ENCODE measurements at places on chromosomes 3 and 15.

DNA sequence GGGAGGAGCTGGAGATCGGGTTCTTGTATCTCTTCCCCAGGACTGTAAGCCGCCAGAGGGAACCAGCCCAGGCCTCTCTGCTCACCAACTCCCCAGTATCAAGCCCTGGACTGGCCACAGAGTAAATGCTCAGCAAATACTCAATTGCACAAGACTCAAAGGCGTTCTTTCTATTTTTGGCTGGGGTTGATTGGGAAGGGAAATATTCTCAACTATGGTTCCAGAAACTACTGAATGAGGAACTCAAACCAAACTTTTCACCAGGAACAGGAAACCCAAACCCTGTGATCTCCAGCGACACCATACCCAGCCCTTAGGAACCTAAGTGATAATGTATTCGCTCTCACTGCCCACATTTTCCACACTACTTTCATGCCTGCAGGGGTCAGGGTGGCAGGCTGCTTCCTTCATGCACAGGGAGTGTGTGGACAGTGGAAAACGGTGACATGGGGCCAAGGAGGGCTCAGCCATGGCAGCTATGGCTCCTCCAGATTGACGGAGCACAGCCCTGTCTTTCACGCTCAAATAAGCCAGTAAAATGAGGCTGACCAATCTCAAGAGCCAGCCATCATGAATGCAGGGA is 124.7 kb upstream of the RAD18 start:
- no peak for DNase-seq

DNA sequence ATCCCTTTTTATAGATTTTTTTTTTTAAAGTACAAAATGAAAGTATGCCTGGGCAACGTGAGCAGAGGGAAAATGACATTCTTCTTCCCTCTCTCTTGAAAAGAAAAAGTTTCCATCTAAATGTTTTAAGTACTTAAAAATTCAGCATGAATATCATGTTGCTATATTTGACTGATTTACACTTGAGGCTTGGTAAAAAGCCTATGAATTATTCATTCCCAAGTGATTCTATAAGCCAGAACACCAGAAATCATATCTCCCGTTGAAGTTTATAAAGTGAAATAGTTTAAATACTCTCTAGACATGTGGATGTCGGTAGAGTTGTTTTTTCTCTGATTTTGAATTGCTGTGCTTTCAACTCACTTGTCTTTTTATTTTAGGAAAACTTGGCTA is 276.2 kb upstream of the RARB start:
- no peak for DNase-seq

- no peak for DNase-seq
Observed at GRCh38 chr15:36893276-36893675, 207.1 kb downstream of the MEIS2 start.

GRCh38 chr15:28994831-28995596 is 109.2 kb downstream of the APBA2 start:
- no peak for DNase-seq

GRCh38 chr3:136903899-136904298 is 41.9 kb downstream of the NCK1 start:
- DNase-seq, result no peak

DNA sequence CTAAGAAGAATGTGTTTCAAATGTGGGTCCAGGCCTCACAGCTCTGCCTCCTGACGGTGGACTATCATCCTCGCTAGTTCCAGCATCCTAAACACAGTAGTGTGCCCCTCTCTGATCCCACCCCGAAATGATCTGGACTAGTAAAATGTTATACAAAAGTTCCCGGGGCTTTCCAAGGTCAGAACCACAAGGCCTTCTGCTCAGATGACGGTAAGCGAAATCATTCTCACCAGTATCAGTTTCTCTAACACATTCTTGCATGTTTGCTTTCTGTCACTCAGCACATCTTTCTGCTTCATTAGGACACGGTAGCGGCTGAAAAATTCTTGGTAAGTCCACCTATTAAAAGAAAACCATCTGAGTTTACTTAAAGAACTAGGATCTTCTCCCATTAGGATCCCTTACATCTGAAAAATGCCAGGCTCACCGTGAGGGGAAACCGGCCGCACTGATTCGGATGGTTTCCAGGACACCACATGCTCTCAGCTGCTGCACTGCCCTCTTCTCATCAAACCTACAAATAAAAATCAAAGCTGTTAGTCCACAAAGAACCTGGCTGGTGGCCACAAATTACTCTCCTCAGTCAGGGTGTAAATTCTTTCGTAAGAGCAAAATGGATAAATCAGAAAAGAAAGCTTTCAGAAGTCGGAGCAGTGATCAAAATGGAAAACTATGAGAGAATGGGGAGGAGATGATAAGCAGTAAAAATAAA is 83.9 kb upstream of the MYO5C start:
- DNase-seq, result peak; percentile 28

GRCh38 chr3:15501126-15501525 is 20.4 kb downstream of the COLQ start:
- no peak for DNase-seq

- DNase-seq, result no peak
Observed at GRCh38 chr15:61063875-61064320, 165.2 kb downstream of the RORA start.

DNA sequence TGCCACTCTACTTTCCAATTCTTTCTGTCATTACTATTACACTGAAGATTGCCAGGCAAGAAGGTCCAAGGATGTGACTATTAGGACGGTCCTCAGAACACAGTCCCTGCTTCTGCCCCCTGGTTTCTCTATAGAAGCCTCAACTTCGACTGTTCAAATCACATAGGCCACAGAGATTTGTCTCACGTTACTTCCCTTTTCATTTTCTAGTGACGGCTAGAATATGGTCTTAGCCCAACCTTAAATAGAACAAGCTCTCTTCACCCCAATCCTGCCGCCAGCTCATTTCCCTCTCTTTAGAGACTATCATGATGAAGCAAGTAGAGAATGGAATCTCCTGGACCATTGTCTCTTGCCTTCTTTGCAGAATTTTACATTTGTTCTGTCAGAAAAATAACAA is 84.9 kb downstream of the TIGIT start:
- DNase-seq, result no peak

GRCh38 chr3:169283951-169284350 is 379.6 kb downstream of the MECOM start:
- no peak for DNase-seq

DNA sequence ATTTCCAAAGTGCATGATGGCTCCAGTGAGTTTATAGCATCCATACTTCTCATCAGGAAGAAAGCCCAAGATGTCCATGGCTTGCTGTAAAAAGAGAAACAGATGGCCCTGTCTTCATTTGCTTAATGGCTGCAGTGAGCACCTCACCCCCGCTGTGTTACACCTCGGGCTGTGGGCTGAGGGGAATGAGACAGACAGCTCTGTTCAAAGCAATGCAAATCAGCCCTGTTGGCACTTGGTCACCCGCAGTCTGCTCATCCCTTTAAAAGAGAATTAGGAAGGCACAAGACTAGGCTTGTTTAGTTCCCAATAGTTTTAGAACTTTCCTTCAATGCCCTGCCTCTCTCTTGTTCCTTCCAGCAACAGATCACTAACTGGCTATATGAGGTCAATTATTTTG is 25.2 kb downstream of the MYH15 start:
- DNase-seq, result no peak

DNA sequence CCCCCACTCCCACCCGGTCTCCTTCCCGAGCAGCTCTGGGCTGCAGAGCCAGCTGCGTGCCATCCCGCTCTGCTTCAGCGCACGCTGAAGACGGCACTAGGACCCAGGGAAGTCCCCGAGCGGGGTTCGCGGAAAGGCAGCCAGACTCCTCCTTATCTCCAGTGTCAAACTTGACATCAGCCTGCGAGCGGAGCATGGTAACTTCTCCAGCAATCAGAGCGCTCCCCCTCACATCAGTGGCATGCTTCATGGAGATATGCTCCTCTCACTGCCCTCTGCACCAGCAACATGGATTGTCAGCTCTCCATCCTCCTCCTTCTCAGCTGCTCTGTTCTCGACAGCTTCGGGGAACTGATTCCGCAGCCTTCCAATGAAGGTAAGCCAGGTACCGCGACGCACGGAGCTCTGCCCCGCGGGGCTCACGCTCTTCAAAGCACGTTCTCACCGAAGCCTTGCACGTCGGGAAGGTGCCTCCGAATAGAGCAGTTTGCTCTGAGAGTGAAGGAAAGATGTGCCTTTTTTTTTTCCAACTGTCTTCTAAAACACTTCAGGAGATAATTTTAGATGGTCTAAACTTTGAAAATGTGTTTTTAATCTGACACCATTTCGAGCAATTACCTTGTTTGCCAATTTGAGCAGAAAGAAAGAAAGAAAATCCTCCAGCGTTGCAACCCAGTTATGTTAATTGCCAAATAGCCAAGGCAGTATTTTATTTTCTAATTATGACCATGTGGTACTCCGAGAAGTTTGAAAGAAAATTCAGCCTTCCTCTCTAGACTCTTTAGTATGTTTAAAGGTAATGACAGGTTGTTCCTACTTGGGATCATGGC is at the start of gene EPHA3:
TSS of gene EPHA3 (plus strand) at position 161 of the 830 bp plus-strand sequence. CDS start at position 289, 128 bp downstream.
- peak; percentile 43 for DNase-seq

DNA sequence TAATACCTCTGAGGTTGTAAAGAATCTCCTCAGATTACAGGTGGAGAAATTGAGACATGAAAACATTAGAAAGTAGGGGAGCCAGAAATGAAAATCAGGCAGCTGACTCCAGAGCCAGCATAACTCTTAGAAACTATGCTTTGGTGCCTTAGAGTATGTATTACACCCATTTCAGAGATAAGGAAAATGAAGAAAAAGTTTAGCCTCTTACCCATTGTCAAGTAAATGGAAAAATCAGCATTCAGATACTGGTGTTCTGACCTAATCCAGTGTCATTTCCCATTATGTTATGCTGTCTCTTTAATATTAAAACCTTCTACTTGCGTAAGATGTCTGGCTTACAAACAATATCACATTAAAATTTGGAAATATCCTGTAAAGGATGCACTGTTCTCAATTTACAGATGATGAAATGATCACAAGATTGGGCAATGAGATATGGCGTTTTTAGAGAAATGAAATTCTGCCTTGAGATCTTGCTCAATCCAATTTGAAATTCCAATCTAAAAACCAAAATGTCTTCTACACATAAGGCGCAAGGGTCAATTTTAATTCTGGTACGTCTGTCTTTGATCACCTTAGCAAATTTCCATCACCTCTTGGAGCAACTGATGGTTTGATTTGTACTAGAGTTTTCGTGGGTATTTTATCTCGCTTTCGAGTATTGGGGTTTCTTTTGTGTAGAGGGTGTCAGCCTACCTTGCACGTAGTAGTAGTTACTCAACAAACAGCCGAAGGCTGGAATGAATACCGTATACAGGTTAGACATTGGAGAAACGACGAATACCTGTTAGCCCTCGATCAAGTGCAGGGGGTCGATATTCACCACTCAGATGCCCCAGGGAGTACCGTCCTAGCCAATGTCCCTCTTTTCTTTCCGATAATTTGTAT is 902 bp upstream of the ZCWPW2 start:
- no peak for DNase-seq

- DNase-seq, result no peak
Observed at GRCh38 chr3:27544372-27544865, 60.2 kb upstream of the SLC4A7 start.

DNA sequence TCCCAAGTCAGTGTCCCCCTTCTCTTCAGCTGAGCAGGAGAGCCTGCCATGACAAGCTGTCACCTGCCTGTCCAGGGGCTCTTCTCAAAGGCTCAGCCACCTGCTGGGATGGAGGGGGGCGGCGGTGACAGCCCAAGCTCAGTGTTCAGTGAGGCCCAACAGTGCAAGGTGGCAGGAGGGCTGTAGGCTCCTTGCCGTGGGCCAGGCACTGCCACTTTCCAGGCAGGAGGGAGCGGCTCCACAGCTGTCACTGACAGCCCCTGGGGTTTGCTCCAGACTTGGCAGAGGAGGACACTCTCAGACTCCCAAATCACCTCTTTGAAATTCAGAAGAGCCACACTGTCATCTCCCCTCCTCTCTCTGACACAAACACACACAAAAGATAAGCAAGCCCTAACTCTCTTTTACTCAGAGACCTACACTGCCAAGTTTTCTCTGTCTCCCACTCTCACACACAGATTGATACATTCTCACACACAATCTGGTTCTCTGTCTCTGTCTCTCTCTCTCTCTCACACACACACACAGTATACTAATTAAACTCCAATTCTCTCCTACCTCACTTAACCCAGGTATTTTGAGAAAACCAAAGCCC is 443.3 kb downstream of the EPHB1 start:
- DNase-seq, result no peak

GRCh38 chr3:175108613-175109151 is 249.5 kb downstream of the NAALADL2 start:
- DNase-seq, result no peak

GRCh38 chr3:150357140-150357539 is 51.0 kb upstream of the TSC22D2 start:
- no peak for DNase-seq

- no peak for DNase-seq
Observed at GRCh38 chr3:129557548-129557894, 14.5 kb downstream of the H1-8 start.

GRCh38 chr3:45442679-45443253 is 54.4 kb downstream of the LARS2 start:
- no peak for DNase-seq

- DNase-seq, result peak; percentile 17
Observed at GRCh38 chr15:31262143-31262530, 64.5 kb upstream of the KLF13 start.

DNA sequence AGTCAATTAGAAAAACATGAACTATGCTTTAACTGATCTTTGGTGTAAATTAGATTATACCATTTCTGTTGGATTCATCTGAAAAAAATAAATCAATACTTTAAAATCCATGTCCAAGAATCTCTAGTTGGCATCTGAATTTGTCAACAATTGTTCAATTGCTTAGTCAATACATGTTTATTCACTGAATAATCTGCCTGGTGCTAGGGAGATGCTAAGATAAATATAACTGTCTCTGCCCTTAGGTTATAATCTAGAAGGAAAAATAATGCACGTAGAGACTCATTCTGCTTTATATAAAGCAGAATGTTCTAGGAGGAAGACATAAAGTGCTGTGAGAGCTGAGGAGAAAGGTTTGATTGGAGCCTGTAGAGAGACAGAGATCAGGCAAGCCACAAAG is 537.2 kb upstream of the IL12A start:
- DNase-seq, result no peak

DNA sequence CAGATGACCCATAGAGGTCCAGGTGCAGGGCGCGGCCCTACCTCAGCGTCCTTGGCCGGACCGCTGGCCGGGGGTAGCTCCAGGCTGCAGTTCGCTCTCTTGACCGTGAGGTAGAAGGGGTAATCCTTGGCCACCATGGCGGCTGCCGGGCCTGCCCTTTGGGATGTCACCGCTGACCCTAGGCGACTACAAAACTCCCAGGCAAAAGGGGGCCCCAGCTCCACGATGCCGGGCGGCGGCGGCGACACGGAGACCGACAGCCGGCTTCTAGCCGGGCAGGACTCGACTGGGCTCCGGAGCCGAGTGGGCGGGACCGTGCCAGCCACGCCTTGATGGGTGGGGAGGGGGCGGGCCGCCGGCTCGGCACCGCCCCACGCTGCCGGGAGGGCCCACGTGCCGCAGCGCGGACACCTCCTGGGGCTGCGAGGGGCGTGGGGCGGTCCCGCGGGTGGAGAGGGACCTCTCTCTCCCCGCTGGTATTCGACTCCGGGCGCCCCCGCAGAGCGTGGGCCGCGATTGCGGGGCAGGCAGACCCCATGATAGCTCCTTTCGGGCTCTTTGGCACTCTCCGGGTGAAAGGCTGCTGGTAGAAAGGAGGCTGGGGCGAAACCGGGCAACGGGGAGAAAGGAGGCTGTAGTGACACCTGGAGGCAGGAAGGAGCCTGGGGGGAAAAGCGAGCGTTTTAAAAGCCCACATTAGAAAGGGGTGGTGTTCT is at the start of gene ARHGEF3:
TSS of gene ARHGEF3 (minus strand) at position 288 of the 716 bp plus-strand sequence. CDS start at position 137, 151 bp downstream.
- DNase-seq, result peak; percentile 95

- DNase-seq, result no peak
Observed at GRCh38 chr3:144314946-144315345, 343.3 kb downstream of the DIPK2A start.

- DNase-seq, result no peak
Observed at GRCh38 chr15:90946941-90947576, 7.6 kb upstream of the RCCD1 start.

Measured in activated T-cell treated with anti-CD3 and anti-CD28 coated beads, Interleukin-2, amount 50 U/mL, for 48 hours (primary cell).